ENCODE measurements at places on chromosomes 7 and 10.

DNA sequence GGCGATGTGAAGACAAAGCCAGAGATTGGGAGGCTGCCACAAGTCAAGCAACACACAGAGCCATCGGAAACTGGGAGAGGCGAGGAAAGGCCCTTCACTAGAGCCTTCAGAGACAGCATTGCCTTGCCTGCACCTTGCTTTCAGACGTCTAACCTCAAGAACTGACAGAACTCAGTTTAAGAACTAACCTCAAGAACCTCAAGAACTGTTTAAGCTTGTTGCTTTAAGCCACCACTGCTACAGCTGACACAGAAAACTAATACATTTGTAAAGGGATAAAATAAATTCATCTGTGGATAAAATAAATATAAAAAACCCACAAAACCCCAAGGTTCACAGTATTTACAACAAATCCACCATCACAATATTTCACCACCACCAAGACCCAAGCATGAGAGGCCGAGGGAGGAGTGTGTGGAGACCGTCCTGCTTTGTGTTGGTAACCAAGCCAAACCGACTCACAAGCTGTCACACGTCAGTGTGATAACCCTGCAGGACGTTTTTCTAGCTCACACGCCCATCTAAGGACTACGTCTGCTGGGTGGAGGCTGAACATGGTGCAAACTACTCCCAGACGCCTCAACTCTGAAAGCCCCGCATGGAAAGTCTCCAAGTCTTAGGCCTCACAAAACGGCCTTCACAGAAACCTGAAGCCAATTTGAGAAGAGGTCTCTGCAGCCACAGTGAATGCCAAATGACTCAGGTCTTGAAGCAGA lies 116.8 kb downstream of the ABLIM1 start:
- peak; percentile 79 for DNase-seq

DNA sequence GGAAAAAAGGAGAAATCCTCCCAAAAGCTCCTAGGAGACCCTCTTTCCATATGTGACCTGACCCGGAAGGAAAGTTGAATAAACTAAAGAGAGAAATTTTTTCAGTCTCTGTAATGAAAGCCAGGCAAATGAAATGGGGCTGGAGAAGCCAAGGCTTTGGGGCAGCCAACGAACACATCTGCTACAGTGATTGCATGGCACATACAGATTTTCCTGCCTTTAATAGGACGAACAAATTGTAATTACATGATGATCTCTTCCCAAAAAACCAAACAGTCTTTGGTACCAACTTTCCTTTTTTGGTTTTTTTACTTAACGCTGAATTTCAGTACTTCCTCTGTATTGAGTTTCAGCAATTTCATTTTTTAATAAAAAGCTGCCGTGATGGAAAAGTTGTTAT lies 23.5 kb upstream of the PTN start:
- DNase-seq, result no peak

- no peak for DNase-seq
Measured at GRCh38 chr10:33822774-33823173, 488.3 kb upstream of the NRP1 start.

DNA sequence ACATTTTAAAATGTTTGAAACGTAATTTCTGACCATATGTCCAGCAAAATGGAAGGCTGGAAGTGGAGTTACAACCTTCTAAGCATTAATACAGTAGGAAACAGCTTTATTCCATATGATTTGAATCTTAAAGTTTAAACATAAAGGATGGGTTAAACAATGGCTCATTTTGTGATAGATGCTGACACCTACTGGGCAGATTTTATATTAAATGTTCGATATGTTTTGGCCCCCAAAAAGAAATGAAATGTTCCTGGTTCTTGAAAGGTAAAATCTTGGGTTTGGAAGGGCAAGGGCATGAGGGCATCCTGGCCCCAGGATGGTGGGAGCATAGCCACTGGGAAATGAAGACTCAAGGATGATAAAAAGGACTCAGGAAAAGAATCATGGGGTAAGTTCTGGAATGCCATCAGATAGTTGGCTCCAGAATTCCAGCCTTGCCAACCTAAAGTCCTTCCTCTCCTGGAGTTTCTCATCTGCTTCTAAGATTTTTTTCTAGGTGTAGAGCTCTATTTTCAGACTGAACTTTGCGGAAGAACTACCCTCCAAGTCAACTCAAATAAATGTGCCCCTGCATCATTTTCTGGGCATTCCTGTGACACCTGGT lies 34.6 kb upstream of the SLC35G1 start:
- no peak for DNase-seq

DNA sequence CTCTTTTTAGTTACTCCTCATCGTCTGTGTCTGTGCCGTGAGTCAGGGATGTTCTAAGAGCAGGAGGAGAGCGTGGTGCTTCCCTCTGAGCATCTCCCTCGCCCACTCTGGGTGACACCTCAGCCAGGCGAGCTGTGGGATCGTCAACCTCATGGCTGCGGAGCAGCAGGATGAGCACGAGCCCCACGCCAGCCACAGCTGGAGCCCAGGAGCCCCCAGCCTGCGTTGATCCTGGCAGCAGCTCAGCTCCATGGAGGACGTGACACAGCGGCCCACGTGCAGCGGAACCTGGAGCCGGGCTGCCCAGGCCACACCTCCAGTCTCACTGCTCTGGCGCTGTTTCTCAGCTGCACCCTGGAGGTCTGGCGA lies 512.0 kb downstream of the PTPRN2 start:
- no peak for DNase-seq

DNA sequence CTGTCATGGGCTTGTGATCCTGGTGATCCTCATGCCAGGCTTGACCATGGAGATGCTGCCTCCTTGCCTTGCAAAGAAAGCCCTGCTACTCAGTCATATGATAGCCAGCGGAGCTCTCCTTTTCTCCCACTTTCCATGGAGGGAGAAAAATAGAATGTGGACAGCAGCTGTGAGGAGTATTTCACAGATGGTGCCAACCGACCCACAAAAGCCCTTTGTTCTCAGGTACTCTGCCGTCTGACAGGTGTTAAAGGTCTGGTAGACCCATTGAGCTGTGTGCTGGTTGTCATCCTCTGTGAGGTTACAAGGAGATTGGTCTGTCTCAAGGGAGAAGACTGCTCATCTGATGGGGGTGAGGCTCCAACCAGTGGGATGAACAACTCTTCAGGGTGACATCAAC lies 29.5 kb upstream of the COBL start:
- DNase-seq, result no peak

DNA sequence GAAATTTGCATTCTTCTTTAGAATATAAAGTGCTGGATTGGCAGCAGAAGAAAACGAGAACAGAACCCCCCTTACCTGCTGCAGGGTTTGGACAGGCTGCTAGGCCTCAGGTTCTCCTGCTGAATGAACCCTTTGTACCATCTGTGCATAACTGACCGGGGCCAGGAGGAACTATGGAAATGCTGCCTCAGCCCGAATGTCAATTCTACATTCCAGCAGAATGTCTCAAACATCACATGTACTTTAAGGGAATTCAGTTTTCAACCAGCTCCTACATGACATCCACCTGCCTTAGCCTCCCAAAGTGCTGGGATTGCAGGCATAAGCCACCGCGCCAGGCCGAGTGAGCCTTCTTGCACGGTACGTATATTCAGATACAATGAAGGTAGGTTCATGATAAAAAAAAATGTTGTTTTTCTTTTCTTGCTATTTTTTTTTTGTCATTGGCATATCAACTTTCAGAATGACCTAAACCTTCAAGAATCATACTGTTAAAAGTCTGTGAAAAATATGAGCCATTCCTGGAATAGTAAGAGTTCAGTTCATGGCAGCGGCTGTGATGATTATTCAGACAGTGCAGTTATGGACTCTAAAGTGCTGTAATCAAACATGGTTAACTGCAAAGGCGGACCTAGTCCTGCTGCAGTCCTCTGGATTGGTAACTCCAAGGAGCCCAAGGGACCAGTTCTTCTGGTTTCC lies 84.4 kb upstream of the TNS3 start:
- DNase-seq, result no peak

- DNase-seq, result no peak
Measured at GRCh38 chr10:80090121-80090520, 11.7 kb downstream of the TMEM254 start.

DNA sequence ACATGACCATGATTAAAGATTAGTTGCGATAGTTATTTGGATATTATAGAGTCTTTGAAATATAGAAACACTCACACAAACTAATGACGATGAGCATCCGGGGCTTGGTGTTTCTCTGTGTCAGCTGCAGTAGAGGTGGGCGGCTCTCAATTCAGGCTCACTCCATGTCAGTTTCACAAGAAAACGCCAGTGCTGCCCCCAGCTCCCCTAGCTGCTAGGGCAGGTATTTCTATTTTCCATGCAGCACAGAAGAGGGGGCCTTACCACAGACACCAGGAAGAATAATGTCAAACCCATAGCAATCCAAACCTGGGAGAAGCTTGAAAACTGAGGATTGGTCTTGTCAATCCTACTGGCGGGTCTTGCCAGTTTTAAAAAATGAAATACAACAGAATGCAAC lies 197.1 kb downstream of the PHTF2 start:
- DNase-seq, result no peak

DNA sequence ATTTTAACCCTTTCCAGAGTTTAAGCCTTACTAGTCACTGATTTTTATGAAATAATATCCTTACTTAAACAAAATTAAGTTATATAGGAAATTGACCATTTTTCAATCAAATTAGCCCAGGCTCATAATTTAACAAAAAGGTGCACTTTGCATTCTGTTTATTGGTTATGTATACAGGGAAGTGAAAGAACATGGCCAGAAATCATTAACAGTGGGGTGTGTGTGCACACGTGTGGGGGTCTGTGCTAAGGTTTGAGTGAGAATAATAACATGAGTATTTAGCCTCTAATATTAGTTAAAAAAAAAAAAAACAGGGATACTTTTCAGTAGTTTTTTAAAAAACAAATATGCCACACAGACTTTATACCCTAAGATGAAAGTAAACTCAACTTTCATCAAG lies 510.5 kb upstream of the PFKP start:
- no peak for DNase-seq

DNA sequence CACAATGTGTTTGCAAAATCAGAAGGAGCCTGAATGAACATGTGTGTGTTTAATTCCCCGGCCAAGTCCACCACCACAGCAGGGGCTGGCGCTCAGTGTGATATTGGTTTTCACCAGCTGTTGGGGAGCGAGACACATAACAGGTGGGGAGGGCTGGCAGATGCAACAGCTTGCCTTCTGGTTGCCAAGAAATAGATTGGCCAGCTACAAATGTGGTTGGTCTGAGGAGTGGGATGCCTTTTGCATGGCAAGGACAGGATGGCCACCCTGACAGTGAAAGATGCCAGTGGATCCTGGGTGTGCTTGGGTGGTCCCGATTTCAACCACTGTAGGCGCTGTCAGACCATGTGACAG lies 292.5 kb upstream of the FZD8 start:
- no peak for DNase-seq

- no peak for DNase-seq
Measured at GRCh38 chr10:72276421-72277339, 3.0 kb downstream of the DDIT4 start.

- DNase-seq, result no peak
Measured at GRCh38 chr10:112843623-112844022, 106.4 kb upstream of the TCF7L2 start.

GRCh38 chr7:103811997-103812396 lies 177.5 kb downstream of the RELN start:
- DNase-seq, result peak; percentile 2

DNA sequence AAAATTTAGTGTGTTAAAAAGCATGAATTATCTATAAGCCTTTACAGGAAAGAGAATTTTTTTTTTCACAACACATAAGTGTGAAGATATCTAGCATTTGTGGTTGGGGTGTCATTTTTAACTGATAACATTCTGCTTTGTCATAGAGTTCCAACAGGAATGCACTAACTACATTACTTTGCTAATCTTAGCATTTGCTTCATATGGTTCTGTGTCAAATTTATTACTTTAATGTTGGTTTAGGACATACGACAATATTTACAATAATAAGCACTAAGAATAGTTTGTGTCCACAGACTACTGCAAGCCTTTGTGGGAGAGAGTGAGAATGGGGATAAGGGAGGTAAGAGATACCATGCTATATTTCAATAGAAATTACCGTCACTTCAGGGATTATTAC lies 40.6 kb upstream of the MAGI2 start:
- DNase-seq, result no peak

DNA sequence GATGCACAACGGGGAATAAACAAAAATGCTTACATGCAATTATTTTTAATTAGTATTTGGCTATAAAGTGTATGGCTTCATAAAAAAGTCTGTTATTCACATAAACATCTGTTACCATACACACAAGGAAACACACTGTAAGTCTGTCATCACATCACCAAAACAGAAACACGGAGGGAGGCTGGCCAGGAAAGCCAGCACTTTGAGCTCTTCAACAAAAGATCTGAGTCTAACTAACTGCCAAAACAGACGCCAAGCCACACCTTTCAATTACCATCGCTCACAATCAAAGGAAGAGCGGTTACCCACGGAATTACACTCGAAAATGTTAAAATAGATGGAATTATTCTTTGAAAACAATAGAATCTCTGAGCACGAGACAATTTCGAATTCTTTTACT lies 49.2 kb upstream of the MGMT start:
- DNase-seq, result no peak

DNA sequence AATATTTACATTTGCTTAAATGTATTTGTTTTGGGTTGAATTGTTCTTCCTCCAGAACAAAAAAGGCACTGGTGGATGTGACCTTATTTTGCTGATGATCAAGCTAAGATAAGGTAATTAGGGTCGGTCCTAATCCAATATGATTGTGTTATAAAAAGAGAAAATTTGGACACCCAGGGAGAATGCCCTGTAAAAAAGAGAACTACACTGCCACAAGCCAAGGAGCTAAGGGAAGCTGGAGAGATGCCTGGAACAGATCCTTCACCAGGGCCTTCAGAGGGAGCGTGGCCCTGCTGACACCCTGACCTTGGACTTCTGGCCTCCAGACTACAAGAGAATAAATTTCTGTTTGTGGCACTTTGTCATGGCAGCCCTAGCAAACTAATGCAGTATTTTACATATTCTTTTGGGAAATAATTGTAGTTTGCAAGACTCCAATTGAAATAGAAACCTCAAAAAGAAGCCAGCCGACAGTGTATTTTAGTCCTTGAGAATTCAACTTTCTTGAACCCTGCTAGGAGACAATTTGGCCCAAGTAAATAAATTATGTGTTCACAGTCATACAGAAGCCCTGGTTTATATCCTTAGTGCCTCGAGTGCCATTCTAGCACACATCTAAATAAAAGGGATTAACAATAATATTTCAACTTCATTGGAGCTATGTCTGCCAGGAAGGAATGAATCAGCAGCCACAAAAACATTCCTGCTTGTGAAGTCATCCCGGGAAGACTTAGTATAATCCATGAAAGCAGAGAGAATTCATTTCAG lies 164.6 kb downstream of the PKD1L1 start:
- DNase-seq, result no peak

GRCh38 chr7:40674316-40674715 lies 539.5 kb downstream of the SUGCT start:
- no peak for DNase-seq

- no peak for DNase-seq
Measured at GRCh38 chr10:79483299-79483698, 29.0 kb upstream of the EIF5AL1 start.

GRCh38 chr10:125118011-125118611 lies 42.3 kb downstream of the CTBP2 start:
- no peak for DNase-seq

- DNase-seq, result no peak
Measured at GRCh38 chr10:119680050-119680449, 28.9 kb downstream of the BAG3 start.
